A549 treated with Hydrocortisone at 1 μM for 4 hours (cell line): ENCODE measurements at places on chromosomes 5 and 9. TPM values are rescaled to one million over a fixed set of nuclear protein-coding genes. Genes with fewer than 3 reads are reported as not detected.

The ABLIM3 gene
- total RNA-seq: 19.4 to 23.0 TPM (median 20.5 TPM) in 5 replicates

The HAND1 gene
- 0.21 to 0.42 TPM (median 0.35 TPM) in 5 replicates for total RNA-seq

The ARL10 gene
- 0.36 to 0.86 TPM (median 0.39 TPM) in 5 replicates for total RNA-seq

The F2RL1 gene
- total RNA-seq: 228 to 272 TPM (median 255 TPM) in 5 replicates

The NPM1 gene
- total RNA-seq: 3,179 to 4,139 TPM (median 3,389 TPM) in 5 replicates

The SNCAIP gene
- total RNA-seq: 0.03 to 0.05 TPM in 2 of 5 replicates, not detected in the others

The FREM1 gene
- not detected in 5 replicates for total RNA-seq

The IFNA21 gene
- not detected in 5 replicates for total RNA-seq

The SH3GLB2 gene
- 38.6 to 51.7 TPM (median 47.6 TPM) in 5 replicates for total RNA-seq

The DNLZ gene
- 18.3 to 40.2 TPM (median 36.0 TPM) in 5 replicates for total RNA-seq

The GCNT4 gene
- total RNA-seq: 0.16 to 0.38 TPM (median 0.29 TPM) in 5 replicates

The CDC20B gene
- 0.05 to 0.10 TPM (median 0.06 TPM) in 5 replicates for total RNA-seq

The GABBR2 gene
- total RNA-seq: 0.15 to 0.49 TPM (median 0.20 TPM) in 5 replicates

The ZNF462 gene
- 3.3 to 4.7 TPM (median 3.6 TPM) in 5 replicates for total RNA-seq

The RAD1 gene
- 30.3 to 40.7 TPM (median 31.8 TPM) in 5 replicates for total RNA-seq

The SPAAR gene
- total RNA-seq: 0.05 to 0.15 TPM (median 0.07 TPM) in 3 of 5 replicates, not detected in the others

The GABRB2 gene
- total RNA-seq: not detected in 5 replicates

The ARAP3 gene
- 4.0 to 4.6 TPM (median 4.2 TPM) in 5 replicates for total RNA-seq

The PLAC8L1 gene
- 0.20 to 0.40 TPM (median 0.22 TPM) in 5 replicates for total RNA-seq

The SHOC1 gene
- total RNA-seq: 0.02 TPM in 1 of 5 replicates, not detected in the others

The TOR4A gene
- 19.9 to 27.5 TPM (median 25.0 TPM) in 5 replicates for total RNA-seq

The C5 gene
- total RNA-seq: 11.4 to 14.2 TPM (median 12.1 TPM) in 5 replicates

The GPR150 gene
- 0.06 to 0.23 TPM (median 0.16 TPM) in 5 replicates for total RNA-seq

The IL13 gene
- 0.08 TPM in 1 of 5 replicates, not detected in the others for total RNA-seq

The RETREG1 gene
- total RNA-seq: 2.6 to 4.7 TPM (median 3.6 TPM) in 5 replicates

The SLC36A2 gene
- total RNA-seq: not detected in 5 replicates

The BAAT gene
- total RNA-seq: 0.24 to 0.49 TPM (median 0.34 TPM) in 5 replicates

The TTC33 gene
- 7.6 to 15.1 TPM (median 10.7 TPM) in 5 replicates for total RNA-seq

The FAM81B gene
- total RNA-seq: not detected in 5 replicates

The FCN2 gene
- total RNA-seq: not detected in 5 replicates

The ENTREP1 gene
- total RNA-seq: 0.52 to 0.84 TPM (median 0.76 TPM) in 5 replicates

The SPATA31A3 gene
- total RNA-seq: not detected in 5 replicates

The MELK gene
- 62.1 to 83.8 TPM (median 69.7 TPM) in 5 replicates for total RNA-seq

The CATSPER3 gene
- 0.22 to 0.56 TPM (median 0.34 TPM) in 5 replicates for total RNA-seq

The TXN gene
- 1,112 to 1,422 TPM (median 1,243 TPM) in 5 replicates for total RNA-seq

The C1QTNF3 gene
- total RNA-seq: 0.09 to 0.39 TPM (median 0.25 TPM) in 5 replicates

The PCDHA1 gene
- 0.14 to 0.29 TPM (median 0.23 TPM) in 5 replicates for total RNA-seq

The GZMA gene
- not detected in 5 replicates for total RNA-seq

The GLRA1 gene
- not detected in 5 replicates for total RNA-seq

The PCDHB4 gene
- 0.06 to 0.10 TPM (median 0.07 TPM) in 3 of 5 replicates, not detected in the others for total RNA-seq

The FOXD4L5 gene
- total RNA-seq: 0.03 TPM in 3 of 5 replicates, not detected in the others

The FYB1 gene
- total RNA-seq: 9.0 to 18.2 TPM (median 12.5 TPM) in 5 replicates

The NIPSNAP3A gene
- 10.4 to 14.6 TPM (median 14.1 TPM) in 5 replicates for total RNA-seq

The PFN3 gene
- total RNA-seq: not detected in 5 replicates

The PTGR1 gene
- 310 to 351 TPM (median 322 TPM) in 5 replicates for total RNA-seq

The CCL21 gene
- total RNA-seq: not detected in 5 replicates

The CDKN2A gene
- total RNA-seq: not detected in 5 replicates

The OLFM1 gene
- 7.8 to 10.3 TPM (median 10.1 TPM) in 5 replicates for total RNA-seq

The SHB gene
- 30.7 to 44.4 TPM (median 40.8 TPM) in 5 replicates for total RNA-seq

The TMEM250 gene
- total RNA-seq: 36.5 to 48.0 TPM (median 45.2 TPM) in 5 replicates
